NCI-H187 (cell line): ENCODE measurements at places on chromosomes 3 and 15.

DNA sequence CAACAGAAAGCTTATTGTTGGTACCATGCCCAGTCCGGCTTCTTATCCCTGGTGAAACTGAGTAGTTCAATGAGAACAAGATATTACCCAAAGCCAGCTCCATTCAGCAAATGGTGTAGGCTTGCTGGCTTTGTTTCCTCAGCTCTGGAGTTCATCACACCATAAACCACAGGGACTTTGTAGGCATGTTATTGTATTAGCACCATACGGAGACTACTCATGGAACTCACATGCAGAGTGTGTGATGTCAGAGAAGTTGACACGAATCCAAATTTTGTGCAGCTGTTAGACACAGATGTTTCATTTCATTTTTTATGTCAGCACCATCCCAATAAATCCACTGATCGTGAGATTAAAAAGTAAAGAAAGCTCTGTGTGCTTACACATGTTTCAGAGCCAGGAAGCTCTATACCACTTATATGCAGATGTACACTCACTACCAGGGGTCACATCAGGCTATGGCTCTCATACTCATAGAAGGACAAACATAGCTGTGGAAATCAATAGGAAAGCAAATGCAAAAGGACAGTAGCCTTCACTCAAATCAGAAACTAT lies 63.4 kb upstream of the LEKR1 start:
- DNase-seq = no peak

GRCh38 chr3:113895964-113896363 lies 51.8 kb upstream of the ZDHHC23 start:
- DNase-seq = no peak

DNA sequence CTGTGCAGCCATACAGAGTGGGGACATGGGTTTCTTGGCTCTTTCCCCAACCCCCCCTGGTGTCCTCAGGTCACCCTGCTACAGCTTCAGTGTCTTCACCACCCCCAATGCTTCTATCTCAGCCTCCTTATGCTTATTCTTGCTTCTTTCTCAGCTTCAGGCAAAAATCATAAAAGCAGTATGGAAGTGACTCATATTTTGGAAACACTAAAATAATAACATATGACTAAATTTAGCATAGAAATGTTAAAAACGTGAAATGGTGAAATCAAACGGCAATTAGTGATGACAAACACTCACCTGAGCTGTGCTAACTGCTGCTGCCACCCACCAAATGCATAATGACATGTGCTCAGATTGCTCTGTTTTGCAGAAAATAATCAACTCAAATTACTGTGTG lies 475.2 kb upstream of the EPHA3 start:
- DNase-seq = no peak

DNA sequence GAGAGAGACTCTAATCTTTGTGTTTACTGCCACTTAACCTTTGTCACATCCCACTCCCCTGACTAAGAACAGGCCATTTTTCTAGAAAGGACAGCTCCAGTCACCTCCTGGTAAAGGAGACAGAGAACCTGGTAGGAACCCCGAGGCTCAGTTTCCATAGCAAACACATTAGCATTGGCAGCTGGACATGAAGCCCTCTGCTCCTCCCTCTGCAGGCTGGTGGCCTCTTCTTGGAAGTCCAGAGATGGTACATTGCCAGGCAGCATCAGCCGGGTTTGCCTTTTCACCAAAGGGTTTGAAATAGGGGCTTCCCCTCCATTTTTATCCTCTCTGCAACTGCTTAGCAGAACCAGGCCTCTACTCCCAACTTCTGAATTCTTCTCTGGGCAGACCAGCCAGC lies 213.4 kb upstream of the SEMA6D start:
- DNase-seq = no peak

GRCh38 chr15:60585743-60586708 lies 107.1 kb upstream of the ICE2 start:
- no peak for DNase-seq

- no peak for DNase-seq
Measured at GRCh38 chr3:100087198-100087597, 27.1 kb downstream of the FILIP1L start.

GRCh38 chr3:180063783-180064182 lies 27.0 kb upstream of the PEX5L start:
- no peak for DNase-seq

DNA sequence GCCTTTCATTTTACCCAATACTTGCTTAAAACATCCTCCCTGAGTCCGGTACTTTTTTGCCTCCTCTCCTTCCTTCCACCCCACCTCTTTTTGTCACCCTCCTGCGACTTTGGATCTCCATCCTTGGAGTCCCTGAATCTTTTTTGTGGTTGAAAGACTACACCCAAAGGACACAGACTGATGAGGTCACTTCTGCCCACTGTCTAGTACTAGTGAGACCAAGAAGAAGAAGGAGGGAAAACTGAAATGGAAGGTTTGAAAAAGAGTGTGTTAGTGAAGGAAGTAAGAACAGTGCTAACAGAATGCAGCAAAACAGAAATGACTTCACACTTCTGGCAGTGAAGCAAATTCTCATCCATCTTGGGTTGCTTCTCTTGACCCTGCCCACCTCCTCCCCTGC lies 6.6 kb downstream of the B3GNT5 start:
- DNase-seq = no peak

DNA sequence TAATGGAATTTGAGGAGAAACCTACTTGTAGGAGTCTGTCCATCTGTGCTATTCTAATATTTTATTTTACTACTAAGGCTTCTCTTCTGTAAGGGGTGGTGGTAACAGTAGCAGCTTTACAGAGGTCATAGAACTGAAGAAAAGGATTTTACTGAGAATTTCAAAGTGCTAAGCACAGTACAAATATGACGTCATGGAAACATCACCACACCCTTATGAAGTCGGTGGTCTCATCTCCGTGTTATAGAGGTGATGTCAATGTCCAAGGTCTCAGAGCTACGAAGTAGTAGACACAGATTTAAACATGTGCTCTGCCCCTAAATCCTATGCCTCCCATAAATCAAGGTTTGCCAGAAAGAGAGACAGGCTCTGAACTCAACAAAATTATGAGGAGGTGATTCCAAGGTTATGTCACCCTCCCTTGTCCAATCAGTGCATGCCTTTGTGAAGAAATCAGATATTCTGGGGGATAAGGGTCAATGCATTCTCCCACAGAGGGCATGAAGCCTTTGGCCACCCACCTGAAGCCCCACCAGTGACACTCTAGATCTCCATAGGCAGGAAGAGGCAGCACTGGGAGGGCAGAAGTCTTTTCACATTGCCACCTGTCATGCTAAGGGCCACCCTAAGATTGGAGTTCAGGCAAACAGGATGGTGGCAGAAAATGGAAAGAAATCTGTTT lies 22.9 kb downstream of the MECOM start:
- DNase-seq = no peak

DNA sequence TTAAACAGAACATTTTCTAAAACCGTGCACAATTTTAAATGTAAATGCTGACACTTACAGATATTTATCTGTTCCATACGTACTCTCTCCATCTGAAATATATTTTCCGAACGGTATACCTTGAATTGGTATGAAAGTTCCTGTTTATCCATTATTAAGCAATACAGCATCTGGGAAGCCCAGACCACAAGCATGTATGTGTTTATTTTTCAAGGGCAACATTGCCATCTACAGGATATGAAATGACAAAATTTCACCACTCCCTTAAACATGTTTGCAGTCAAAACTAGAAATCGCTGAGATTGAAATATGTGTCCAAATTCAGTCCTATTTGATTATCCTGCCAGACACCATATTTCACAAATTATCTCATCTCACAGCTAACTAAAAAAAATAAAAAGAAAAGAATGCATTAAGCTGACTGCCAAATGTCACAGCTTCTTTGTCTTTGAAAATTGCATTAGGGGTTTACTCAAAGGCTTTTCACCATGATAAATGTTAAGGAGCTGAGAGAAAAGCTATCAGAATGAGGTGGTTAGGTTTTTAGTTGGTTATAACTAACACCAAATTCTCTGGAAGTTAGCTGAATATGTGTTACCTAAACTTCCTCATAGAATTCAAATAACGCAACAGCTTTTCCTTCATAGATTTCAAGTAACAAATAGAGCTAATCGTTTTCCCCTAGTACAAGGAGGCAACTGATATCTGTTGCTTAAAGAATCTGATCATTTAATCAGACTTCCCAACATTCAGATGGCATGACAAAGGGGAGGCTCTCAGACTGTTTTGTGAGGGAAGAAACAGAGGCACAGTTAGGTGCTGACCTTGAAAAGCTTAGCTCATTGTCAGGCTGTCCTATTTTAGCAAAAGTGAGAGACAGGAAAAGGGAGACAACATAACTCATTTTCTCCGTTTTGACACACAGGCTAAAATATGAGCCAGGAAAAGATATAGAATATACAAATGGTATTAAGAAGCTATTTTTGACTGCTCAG lies 533.1 kb downstream of the TBL1XR1 start:
- DNase-seq = no peak

DNA sequence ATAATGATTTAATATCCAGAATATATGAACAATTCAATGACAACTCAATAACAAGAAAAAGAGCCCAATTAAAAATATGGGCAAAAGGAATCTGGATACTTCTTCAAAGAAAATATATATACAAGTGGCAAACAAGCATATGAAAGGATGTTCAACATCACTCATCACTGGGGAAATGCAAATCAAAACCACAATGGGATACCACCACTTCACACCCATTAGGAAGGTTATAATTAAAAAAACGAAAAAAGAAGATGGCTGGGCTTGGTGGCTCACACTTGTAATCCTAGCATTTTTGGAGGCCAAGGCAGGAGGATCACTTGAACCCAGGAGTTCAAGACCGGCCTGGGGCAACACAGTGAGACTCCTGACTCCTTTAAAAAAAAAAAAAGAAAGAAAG lies 4.1 kb downstream of the CCDC12 start:
- no peak for DNase-seq

- DNase-seq = no peak
Measured at GRCh38 chr3:178421069-178421468, 115.2 kb upstream of the KCNMB2 start.

GRCh38 chr3:128775906-128776542 lies 50.0 kb downstream of the RAB7A start:
- DNase-seq = no peak

GRCh38 chr15:56948000-56948763 lies 29.7 kb downstream of the TCF12 start:
- no peak for DNase-seq

DNA sequence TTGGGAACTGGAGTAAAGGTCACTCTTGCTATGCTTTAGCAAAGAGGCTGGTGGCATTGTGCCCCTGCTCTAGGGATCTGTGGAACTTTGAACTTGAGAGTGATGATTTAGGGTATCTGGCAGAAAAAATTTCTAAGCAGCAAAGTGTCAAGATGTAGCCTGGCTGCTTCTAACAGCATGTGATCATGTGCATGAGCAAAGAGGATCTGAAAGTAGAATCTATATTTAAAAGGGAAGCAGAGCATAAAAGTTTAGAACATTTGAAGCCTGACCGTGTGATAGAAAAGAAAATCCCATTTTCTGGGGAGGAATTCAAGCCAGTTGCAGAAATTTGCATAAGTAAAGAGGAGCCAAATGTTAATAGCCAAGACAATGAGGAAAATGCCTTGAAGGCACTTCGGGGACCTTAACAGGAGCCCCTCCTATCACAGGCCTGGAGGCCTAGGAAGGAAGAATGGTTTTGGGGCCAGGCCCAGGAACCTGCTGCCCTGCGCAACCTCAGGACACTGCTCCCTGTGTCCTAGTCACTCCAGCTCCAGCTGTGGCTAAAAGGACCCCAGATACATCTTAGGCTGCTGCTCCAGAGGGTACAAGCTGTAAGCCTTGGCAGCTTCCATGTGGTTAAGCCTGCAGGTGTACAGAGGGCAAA lies 212.2 kb upstream of the LINGO1 start:
- no peak for DNase-seq

GRCh38 chr15:26096581-26096980 lies 233.5 kb upstream of the ATP10A start:
- DNase-seq = no peak

GRCh38 chr3:195548501-195548900 lies 5.4 kb upstream of the PPP1R2 start:
- no peak for DNase-seq

- DNase-seq = no peak
Measured at GRCh38 chr3:33420966-33421365, 19.2 kb downstream of the UBP1 start.

DNA sequence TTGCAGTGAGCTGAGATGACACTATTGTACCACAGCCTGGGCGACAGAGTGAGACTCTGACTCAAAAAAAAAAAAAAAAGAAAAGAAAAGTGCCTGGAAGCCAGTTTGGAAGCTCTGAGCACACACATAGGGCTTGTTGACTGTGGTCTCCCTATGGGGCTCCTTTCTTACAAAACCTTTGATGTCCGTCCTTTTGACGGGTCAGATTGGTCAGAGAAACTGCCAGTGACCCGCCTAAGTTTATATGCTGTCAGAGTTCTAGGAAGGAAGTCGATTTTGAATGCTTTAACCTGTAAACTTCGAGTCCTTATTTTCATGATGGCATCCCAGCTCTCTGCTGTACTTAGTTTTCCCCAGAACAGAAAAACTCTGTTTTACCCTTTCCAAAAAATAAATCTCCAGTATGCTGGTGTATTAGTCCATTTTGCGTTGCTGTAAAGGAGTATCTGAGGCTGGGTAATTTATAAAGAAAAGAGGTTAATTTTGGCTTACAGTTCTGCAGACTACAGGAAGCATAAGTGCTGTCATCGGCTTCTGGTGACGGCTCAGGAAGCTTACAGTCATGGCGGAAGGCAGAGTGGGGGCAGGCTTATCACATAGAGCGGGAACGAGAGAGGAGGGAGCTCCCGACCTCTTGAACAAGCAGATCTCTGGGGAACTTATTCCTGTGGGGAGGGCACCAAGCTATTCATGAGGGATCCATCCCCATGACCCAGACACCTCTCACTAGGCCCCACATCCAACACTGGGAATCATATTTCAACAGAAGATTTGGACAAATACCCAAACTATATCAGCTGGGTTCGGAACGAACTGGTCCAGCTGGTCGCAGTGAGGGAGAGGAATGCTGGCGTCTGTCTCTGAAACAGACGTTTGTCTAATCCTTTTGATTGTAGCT lies 72.3 kb downstream of the LMLN start:
- DNase-seq = no peak

DNA sequence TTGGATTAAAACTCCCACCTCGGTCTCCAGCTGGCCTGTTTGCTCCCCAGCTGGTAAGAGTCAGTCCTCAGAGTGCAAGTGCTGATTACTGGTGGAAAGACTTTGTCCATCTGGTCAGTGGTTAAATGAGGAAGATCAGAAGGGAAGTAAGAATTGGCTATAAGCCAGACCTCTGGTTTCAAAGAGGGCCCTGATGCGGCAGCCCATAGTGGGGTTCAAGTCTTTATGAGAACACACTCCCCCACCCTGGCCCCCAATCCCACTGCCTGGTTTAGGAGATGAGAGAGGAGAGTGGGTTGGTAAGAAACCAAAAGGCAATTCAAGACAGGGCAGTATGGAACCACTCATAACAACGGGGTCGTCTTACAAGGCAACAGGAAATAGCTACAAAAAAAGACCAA lies 65.0 kb downstream of the FRMD4B start:
- DNase-seq = no peak

DNA sequence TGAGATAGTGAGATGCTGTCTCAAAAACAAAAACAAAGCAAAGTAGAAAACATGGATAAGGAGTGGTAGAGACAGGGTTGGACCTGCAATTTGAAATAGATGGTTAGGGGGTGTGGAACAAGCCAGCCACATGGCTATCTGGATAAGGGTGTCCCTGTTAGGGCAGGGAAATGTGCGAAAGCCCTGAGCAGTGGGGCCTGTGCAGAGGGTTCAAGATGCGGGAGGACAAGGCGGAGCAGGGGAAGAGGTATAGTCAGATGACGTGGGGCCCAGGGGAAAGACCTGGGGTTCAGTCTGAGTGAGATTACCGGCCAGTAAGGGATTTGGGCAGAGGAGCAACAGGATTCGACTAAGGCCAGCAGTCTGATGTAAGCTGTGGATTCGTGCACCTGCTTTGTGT lies 18.4 kb upstream of the NR2E3 start:
- DNase-seq = no peak

- no peak for DNase-seq
Measured at GRCh38 chr15:51093839-51094605, 684 bp downstream of the TNFAIP8L3 start.
